ENCODE measurements at places on chromosomes 12 and 14.

- no peak for DNase-seq
Measured at GRCh38 chr14:104113631-104114420, 24.6 kb upstream of the KIF26A start.

- DNase-seq: no peak
Measured at GRCh38 chr14:83664389-83664788, 1865.6 kb upstream of the FLRT2 start.

DNA sequence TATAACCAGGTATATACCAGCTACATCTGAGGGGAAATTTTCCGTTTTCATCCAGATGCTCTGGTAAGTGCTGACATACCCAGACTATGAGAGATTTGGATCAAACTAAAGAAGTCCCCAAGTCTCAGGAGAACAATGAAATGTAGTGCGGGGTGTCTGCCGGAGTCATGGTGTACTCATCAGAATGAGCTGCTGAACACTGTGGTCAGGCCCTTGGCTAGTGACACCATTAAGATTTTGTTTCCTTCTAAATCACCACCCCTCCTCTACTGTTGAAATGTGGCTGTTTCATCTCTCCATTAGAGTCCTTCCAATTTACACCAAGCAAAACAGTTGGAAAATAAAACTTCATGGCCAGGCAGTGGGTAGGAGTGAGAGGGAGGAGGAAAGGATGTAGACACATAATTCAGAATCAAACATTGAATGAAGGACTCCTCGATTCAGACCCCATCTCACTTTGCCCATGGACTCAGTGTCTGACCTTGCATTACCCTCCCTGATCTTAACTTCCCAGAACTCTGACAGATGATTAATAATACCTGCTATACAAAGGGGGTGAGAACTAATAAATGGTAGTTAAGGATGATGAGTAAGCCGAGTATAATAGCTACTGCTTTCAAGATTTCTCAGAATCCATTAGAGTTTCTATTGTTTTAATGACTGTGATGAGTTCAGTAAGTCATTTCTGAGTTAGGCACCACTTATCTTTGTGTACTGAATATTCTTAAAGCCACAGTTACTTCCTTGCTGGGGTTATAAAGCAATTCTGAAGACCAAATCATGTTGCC is 127.4 kb downstream of the CRADD start:
- DNase-seq: no peak

DNA sequence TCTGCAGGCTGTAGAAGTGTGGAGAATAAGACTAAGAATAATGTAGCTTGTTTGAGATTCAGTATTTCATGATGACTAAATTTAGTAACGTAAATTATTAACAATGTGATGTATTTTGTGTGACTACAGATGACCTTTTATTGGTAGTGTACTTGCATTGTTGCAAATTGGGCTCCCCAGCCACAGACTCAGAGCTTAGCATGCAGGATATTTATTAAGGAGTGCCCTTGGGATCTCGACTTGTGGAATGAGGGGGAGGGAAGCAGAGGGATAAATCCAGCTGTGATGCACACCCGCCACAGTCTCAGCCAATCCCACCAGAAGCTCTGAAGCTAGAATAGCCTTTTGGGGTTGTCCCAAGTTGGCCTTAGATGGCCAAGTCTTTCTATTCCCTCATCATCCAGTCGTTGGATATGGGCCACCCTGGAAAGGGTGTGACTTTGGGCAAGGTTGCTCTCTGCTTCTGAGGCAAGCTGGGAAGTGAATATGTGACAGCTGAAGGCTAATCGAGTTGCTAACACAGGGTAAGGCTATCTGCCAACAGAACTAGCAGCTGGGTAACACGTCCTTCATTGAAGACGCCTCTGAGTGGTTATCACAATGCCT is 42.1 kb upstream of the USP44 start:
- no peak for DNase-seq

- DNase-seq: no peak
Measured at GRCh38 chr12:3961591-3961990, 88.4 kb upstream of the PARP11 start.

- DNase-seq: no peak
Measured at GRCh38 chr14:74940956-74941565, 14.3 kb downstream of the PGF start.

DNA sequence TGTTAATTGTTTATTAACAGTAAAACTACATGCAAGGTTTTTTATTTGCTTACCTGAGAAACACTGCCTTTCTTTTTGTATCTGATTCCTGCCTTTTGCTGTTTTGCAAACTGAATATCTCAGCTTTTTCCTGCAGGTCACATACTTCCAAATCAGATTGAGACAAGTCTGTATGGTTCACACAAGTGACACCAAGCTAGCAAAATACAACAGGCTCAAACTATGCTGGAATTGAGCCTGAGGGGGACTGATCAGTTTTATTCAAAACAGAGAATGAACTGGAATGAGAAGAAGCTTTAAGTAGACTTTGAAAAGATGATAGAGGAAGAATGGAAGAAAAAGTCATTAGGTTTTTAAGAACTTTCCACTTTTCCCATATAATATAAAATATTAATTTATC is 12.2 kb upstream of the CDK17 start:
- no peak for DNase-seq

- DNase-seq: no peak
Measured at GRCh38 chr12:95624589-95624988, 73.3 kb upstream of the USP44 start.

DNA sequence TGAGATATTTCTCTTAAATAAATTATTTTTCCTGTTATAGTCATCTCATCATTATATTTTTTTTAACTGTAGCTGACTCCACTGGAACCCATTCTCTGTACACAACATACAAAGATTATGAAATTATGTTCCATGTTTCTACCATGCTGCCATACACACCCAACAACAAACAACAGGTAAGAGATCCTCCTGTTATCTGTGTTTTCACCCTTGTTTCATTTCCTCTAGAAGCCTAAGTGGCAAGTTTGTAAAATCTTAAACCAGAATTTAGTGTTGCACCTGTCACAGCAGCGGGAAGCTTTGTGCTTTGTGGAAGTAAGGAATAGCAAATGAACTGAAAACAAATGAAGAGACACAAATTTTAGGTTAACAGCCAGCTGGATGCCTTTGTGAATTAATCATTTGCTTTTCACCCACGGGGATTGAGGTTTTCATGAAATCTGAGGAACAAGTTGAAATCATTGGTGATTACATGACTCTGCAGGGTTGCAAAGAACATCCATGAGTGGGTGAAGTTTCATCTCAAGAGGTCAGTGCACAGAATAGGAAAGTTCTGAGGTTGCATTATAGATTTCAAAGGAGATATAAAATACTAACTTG is 273.9 kb upstream of the RGS6 start:
- DNase-seq: no peak

- no peak for DNase-seq
Measured at GRCh38 chr12:76864791-76865400, 13.9 kb downstream of the CSRP2 start.

- no peak for DNase-seq
Measured at GRCh38 chr12:30796891-30797371, 42.2 kb upstream of the CAPRIN2 start.

- no peak for DNase-seq
Measured at GRCh38 chr12:128586451-128587029, 237.2 kb downstream of the SLC15A4 start.

- DNase-seq: no peak
Measured at GRCh38 chr12:26830783-26831551, 2.0 kb downstream of the ITPR2 start.

- DNase-seq: no peak
Measured at GRCh38 chr14:93010522-93011140, 87.7 kb downstream of the CHGA start.

GRCh38 chr14:37018571-37019240 is 153.7 kb downstream of the SLC25A21 start:
- no peak for DNase-seq

DNA sequence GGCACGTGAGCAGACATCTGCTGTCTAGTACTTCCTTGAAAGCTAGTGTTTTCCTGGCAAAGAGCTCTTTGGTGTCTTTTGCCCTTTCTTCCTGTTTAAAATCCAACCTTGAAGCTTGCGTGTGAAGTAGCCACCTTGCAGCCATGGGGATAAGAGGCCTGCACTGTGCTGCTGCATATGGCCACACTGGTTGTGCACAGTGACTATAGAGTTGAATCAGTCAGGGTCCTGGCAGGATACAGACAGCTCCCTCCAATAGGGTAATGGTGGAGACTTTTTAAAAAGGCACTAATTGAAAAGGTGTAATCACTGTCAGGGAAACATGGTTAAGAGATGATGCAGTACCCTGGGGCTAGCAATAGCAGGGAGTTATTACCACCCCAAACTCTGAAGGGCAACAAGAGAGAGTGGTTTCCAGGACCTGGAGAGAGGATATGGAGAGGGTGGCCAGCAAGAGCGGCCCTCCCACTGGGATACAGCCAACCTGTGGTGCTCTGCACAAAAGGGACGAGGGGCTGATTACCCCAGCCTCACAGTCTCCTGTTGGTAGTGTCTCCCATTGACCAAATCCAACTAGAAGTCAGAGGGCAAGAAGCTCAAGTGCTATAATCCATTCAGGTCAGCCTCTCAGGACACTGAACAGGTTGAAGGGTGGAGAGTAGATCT is 4.8 kb upstream of the GLT8D2 start:
- no peak for DNase-seq

DNA sequence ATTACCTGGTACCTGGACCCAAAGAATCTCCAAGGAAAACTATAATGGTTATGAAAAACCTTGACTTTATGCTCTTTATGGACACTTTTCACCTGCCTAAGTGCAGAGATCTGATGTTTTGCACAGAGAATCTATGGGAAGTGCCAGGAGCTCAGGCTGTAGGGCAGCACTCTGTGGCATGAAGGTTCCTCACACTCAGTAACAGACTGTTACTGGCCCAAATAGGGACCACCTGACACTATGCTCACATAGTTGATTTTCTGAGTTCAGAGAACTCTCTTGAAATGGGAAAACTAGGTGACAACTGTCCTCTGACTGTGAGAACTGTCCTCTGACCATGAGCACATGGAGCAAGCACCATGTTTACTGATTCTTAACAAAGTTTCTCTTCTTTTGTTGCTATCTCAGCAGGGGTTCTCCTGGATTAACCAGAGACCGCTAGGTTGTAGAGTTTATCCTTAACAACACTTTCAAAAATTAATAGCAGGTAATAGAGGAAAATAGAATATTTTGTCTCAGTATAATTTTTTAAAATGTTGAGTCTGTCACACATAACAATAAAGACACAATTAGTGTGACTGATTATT is 101.6 kb downstream of the STXBP6 start:
- no peak for DNase-seq

DNA sequence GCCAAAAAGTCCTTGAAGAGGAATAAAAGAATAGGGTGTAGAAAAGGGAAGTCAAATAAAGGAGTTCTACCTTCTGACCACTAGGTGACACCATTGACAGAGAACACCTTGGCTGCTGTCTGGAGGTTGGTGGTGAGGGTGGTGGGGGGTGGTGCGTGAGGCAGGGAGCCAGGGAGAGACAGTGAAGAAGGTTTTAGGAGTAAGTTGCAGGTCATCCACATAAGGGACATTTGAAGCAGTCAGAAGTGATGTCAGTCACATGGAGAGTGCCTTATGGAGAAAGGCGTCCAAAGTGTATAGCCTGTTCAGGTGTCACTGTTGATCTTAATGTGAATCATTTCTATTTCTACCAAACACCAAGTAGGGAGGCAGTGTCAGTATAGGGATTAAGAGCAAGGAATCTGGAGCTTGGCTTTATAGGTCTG is 279.3 kb upstream of the DDHD1 start:
- DNase-seq: no peak

DNA sequence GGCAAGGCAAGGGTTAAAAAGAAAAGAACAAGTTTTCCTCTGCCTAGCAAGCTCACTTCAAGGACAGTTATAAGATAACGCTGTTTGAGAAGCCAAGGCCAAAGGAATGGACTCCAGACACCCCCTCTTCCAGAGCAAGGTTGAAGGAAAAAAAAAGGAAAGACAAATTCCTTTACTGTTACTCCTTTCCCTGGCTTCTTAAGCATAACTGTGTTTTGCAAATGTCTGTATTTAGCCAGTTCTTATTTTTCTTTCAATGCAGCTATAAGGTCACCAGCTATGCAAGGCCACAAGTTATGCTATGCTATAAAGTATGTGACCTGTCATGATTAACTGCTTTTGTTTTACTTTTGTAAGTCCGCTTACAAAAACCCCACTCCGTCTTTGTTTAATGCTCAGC is 26.6 kb downstream of the ZNF410 start:
- DNase-seq: no peak

DNA sequence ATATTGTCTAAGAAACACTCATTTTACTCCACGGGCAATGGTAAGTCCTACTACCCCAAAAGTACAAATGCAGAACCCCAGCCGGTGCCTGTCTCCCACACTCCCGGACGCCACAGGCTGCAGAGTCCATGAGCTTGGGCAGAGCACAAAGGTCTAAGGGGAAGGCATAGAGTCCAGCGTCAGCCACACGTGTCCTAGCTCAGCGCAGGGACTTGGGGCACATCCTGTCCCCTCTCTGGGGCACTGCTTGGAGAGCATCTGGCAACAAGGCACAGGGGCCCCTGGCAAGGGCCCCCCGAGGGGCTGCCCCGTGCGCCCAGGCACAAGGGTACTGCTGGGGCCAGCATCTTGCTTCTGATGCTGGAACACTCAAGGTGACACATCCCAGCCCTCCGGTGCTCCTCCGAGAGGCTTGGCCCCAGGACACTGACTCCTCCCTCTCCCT is 58.4 kb downstream of the BCL11B start:
- DNase-seq: no peak

DNA sequence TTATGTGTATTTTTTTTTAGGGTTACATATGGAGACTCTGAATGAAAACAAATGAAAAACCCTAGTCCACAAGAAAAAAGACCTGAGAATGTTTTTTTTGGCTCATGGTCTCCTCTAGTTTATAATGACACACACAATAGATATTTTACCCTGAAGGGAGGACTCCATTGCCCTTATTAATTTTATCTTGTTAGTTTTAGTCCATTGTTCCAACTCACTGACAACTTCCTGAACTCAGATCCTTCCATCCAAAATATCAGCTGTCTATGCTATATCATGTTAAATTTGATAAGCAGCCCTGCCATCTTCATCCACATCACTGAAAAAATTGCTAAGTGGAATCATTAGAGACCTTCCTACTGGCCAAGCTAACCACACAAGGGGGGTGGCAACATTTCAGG is 232.1 kb downstream of the MON2 start:
- no peak for DNase-seq

GRCh38 chr14:24839617-24840203 is 205.7 kb upstream of the GZMB start:
- DNase-seq: no peak

DNA sequence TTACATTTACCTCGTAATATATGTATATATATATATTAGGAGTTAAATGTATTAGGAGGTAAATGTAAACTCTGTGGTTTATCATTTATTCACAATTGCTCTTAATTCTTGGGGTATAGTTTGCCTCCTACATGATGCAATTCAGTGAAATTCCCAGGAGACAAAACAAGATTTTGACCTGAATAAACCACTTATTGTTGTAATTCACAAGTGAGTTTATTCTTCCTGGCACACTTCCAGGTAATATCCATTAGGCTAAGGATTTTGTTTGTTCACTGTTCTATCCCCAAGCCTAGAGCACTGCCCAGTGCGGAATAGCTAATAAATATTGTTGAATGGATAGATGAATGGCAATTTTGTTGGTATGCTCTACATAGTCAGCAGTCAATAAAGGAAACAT is 3.0 kb downstream of the SMIM10L1 start:
- no peak for DNase-seq

- DNase-seq: no peak
Measured at GRCh38 chr14:104749111-104749649, 3.8 kb upstream of the SIVA1 start.

All from stimulated activated CD4-positive, alpha-beta T cell treated with anti-CD3 and anti-CD28 coated beads, Interleukin-4, amount 100 ng/mL, for 4 hours (primary cell).